ENCODE measurements at places on chromosomes 12 and 14. TPM values are rescaled to one million over a fixed set of nuclear protein-coding genes. Genes with fewer than 3 reads are reported as not detected.

CCND2 gene
- total RNA-seq, result 55.8 TPM

DNA sequence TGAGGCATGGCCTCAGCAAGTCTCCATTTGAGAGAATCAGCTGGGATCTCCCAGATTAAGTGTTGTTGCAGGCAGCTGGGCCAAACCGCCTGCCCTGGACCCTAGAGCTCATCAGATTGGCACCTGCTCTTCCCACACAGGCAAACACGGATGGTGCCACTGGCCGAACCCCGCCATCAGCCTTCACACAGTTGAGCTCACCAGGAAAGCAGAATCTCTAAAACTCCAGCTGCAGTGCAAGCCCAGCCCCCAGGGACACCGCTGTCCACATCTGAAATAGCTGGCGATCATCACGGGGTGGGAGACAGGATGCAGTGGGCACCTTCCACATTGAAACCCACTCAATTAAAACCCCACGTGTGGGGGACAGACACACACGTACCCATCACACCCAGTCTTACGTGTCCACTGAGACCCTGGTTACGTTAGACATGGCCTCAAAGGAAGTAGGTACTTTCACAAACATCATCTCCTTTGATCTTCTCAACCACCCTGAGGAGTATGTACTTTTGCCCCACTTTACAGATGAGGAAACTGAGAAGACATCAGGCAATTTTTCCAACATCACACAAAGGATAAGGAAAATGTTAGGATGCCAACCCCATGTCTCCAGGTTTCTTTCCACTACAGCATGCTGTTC is 88.8 kb downstream of the SINHCAF start:
- no peak for ATAC-seq

GRCh38 chr12:43238281-43238680 is 313.7 kb downstream of the ADAMTS20 start:
- ATAC-seq, result no peak

DNA sequence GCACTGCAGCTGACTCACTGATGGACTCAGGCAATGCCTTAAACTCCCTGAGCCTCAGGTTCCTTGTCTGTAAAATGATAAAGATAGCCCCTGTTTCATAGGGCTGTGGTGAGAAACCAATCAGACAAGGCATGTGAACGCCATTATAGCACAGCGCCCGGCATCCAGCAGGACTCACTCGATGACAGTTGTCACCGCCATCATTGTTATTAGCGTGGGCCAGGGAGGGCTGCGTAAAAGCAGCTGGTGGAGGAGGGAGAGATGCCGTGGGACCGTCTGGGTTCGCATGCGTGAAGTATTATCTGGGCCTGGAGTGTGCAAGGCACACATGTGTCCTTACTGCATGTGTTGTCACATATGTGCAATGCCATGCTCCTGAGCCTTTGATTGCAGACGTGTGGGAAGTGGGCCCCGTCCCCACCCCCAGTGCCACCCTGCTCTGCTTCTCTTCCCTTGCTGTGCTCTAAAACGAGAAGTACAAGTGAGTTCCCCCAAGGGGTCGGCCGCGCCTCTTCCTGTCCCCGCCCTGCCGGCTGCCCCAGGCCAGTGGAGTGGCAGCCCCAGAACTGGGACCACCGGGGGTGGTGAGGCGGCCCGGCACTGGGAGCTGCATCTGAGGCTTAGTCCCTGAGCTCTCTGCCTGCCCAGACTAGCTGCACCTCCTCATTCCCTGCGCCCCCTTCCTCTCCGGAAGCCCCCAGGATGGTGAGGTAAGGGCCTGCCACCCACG is at the start of gene PTPN6:
Gene PTPN6 (plus strand): TSS at position 546 of the 730 bp plus-strand sequence. CDS start 157 bp downstream, at position 703.
- ATAC-seq, result no peak

GRCh38 chr14:72517736-72518135 is 376.2 kb downstream of the DPF3 start:
- no peak for ATAC-seq

Measured in motor neuron (in vitro differentiated cells).